Stimulated activated CD4-positive, alpha-beta T cell treated with anti-CD3 and anti-CD28 coated beads, TNF-alpha, amount 100 ng/mL, for 1 hour (primary cell): ENCODE measurements at places on chromosomes 2 and 18.

GRCh38 chr2:69798909-69799526 lies 30.4 kb upstream of the GMCL1 start:
- no peak for DNase-seq

DNA sequence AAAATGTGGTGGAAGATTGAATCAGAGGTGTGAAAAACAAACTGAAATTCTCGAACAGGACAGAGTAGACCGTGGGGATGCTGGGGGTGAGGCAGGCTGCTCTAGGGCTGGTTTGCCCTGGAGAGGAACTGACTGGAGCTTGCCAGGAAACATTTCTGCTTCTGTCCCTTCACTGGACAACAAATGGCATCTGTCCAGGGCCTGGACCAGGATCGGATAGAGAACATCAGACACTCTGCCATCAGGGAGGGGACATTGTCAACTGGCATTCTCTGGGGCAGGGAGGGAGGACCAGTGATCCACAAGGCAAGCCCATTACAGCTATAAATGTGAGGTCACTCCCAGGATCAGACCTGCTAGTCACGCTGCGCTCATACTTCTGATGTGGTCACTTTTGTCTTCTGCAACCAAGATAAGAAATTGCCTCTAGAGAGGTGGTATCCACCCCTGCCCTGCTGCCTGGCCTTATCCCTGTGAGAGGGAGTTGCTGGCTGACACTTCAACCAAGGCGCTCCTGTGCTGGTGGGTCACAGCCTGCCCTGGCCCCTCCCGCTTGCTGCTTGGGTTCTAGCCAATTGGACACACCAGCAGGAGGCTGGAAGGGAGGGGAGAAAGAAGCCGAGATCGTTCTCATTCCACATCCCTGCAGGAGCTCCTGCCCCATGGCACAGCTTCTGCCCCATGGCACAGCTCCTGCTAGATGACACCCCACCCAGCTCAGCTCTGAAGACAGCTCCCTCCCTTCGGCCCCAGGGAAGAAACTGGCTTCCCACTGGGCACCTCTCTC lies 8.7 kb downstream of the NPPC start:
- no peak for DNase-seq

DNA sequence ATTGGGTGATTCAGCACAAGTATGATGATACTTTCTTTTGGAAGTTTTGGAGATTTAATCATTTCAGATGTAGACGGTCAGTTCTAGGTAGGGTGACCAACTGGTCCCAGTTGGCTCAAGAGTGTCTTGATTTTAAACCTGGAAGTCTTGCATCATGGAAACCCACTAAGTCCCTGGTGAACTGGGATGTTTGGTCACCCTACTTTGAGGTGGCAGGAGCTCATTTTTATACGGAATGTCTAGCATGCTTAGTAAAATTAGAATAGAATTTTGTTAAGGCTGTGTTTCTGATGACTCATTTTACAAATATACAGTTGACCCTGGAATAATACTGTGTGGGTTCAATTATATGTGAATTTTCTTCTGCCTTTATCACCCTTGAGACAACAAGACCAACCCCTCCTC lies 61.5 kb upstream of the DOCK10 start:
- DNase-seq = no peak

GRCh38 chr2:47173986-47174732 lies 19.1 kb upstream of the STPG4 start:
- DNase-seq = no peak

DNA sequence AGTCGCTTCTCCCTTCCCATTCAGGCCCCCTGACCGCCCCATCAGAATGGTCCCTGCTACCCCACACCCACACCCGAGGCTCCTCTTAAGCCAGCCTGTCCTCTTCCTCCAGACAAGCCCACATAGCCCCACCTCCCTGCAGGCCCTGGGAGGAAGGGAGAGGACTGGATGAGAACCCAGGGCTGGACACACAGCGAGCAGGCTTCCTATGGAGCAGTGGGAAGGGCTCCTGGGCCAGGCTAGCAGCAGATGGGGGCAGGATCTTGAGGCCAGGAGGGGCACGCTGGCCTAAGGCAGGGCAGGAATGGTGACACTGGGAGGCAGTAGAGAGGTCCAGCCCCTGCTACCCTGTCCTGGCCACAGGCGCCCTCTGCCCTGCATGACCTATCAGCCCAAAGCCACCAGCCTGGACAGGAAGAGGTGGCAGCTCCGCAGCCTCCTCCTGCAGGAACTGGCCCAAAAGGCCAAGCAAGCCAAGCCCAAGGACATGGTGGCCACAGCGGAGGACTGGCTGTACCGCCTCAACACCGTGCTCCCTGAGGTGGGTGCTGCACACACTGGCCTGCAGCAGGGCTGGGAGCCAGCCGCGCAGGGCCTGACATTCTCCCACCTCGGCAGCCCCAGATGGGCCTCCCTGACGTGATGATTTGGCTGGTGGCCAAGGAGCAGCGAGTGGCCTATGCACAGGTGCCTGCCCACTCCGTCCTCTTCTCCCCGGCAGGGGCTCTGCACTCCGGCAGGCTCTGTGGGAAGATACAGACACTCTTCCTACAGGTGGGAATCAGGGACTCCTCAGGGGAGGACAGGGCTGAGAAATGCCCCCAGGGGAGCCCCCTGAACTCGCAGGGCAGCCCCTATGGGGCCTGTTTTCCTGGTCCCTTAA lies 43.3 kb downstream of the FER1L5 start:
- no peak for DNase-seq

- DNase-seq = no peak
Observed at GRCh38 chr2:147100406-147101035, 744.3 kb upstream of the ACVR2A start.

DNA sequence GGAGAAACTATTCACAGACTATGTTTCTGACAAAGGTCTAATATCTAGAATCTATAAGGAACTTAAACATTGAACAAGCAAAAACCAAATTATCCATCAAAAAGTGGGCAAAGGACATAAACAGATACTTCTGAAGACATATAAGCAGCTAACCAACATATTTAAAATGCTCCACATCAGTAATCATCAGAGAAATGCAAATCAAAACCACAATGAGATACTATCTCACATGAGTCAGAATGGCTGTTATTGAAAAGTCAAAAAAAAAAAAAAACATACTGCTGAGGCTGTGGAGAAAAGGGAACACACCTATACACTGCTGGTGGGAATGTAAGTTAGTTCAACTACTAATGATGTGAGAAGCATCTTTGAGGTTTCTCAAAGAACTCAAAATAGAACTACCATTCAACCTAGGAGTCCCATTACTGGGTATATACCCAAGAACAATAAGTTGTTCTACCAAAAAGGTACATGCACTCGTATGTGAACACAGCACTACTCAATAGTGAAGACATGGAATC lies 220.4 kb upstream of the TFPI start:
- DNase-seq = no peak

- no peak for DNase-seq
Observed at GRCh38 chr18:74818516-74819175, 221.0 kb downstream of the ZNF407 start.

DNA sequence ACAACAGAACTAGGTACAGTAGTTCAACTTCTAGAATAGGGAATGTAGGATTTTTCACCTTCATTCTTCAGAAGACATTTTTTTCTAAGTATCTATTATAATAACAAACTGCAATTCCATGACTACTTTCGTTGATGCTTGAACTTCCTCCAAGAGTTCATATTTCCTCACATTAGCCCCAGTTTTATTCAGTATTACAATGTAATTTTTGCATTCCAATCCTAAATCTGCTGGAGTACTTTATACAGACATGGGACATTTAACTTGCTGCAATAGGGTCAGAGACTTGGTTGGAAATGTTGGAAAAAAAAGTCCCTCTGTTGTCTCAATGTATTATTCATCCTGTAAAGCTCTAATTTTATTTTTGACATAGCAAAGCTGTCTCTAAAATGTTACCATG lies 19.6 kb upstream of the FTCDNL1 start:
- no peak for DNase-seq

DNA sequence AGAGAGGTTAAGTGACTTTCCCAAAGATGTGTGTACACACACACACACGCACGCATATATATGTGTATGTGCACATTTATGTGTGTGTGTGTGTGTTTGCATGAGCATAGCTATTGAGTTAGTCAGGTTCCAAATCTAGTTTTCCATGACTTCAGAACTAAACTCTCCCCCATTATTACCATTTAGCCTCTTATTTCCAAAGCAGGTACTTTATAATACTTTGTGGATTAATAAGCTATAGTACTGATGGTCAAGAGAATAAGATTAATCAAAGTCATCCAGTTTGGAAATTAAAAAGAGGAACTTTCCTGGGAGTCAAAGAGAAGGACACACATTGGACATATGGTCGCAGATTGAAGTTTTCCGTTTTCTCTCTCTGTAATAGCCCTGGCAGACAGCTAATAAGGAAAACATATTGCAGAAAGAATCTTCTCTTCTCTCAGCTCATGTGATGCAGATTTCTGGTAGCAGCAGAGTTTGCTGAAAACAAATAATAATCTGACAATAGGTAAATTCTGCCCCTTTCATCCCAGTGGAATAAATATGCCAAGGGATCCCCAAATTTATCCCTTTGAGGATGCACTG lies 410.9 kb upstream of the TCF4 start:
- DNase-seq = no peak

- no peak for DNase-seq
Observed at GRCh38 chr2:224838335-224838734, 122.2 kb upstream of the CCDC195 start.
